Neural progenitor cell (in vitro differentiated cells): ENCODE measurements at places on chromosomes 12 and 14.

- no peak for DNase-seq
Observed at GRCh38 chr14:54438703-54439102, 2.5 kb downstream of the CNIH1 start.

DNA sequence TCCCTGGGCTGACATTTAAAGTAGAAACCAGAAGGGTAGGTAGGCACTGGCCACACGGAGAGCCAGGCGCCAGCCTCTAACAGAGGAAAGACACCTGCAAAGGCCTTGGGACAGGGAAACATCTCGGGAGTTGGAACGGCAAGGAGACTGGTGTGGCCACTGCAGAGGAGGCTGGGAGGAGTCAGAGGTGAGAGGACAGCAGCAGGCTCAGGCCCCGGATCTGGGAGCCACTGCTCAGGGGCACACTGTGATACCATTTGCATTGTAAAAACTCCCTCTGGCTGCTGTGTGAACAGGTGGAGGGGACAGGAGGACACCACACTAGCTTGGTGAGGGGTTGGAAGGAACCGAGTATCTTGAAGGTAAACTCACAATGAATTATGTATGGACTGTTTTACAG is 2.7 kb downstream of the ANHX start:
- no peak for DNase-seq

DNA sequence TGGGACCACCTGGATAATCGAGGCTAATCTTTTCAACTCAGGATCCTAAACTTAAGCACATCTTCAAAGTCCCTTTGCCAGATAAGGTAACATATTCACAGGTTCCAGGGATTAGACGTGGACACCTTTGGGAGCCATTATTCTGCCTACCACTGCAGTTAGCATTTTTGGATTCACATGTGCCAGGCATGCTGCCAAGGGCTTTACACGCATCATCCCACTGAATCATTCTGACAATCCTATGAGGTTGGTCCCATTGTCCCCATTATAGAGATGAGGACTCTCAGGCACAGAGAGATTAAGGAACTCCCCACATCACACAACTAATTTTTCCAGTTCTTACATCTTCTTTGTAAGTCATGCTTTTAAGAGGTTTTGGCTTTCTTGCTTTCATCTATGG is 34.5 kb downstream of the RTN1 start:
- no peak for DNase-seq

DNA sequence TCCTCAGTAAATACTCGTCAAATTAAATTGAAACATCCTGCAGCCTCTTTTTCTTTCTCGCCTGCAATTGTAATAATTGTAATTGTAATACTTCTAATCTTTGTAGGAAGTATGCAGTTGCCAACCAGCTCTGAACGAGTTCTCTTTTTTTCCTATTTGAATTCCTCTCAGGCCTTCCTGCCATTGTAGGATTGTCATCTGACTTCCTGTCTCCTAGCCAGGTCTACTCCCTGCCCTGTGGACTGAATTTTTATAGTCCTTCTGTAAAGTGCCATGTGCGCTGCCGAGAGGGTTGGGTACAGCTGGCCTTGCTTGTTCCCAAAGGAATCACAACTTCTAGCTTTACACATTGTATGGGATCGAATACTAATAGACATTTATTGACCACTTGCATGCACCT is 183.3 kb downstream of the SSPN start:
- no peak for DNase-seq

- DNase-seq: no peak
Observed at GRCh38 chr12:106682594-106683234, 91.8 kb upstream of the RIC8B start.

- no peak for DNase-seq
Observed at GRCh38 chr12:56602239-56602638, 27.9 kb downstream of the BAZ2A start.

- no peak for DNase-seq
Observed at GRCh38 chr14:56731187-56731586, 79.1 kb downstream of the OTX2 start.

DNA sequence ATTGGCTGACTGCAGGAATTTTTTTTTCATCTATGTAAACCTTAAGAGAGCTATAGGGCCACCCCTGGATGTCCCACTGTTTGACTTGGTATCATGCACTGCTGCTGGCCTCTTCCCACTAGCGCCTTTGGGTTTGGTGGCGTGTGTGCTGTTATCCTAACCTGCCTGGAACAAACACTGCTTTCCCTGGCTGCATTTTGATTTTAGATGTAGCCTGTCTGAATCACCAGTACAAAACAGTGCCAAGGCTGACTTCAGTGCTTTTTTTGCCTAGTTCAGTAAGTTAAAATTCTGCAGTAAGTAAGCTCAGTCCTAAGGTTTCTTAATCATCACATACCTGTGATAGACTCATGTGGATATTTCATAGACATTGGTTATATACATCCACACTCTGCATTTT is 99.2 kb downstream of the EML1 start:
- DNase-seq: no peak
